ENCODE measurements at places on chromosomes 5 and 9.

DNA sequence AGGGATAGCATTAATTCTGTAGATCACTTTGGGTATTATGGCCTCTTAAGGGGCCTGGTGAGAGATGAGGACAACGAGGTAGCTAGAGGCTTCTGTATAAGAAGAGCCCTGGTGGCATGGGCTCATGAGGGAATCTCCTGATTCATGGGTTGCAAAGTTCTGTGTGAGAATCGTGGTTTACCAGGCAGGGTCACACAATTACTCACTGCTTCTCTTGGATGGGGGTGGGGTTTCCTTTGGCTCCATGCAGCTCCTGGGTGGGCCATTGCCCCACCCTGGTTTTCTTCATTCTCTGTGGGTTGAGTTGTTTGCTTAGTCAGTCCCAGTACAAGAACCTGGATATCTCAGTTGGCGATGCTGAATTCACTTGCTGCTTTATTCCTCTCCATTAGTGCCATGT, 30.9 kb upstream of the TNFSF15 start:
- peak; percentile 6 for DNase-seq

DNA sequence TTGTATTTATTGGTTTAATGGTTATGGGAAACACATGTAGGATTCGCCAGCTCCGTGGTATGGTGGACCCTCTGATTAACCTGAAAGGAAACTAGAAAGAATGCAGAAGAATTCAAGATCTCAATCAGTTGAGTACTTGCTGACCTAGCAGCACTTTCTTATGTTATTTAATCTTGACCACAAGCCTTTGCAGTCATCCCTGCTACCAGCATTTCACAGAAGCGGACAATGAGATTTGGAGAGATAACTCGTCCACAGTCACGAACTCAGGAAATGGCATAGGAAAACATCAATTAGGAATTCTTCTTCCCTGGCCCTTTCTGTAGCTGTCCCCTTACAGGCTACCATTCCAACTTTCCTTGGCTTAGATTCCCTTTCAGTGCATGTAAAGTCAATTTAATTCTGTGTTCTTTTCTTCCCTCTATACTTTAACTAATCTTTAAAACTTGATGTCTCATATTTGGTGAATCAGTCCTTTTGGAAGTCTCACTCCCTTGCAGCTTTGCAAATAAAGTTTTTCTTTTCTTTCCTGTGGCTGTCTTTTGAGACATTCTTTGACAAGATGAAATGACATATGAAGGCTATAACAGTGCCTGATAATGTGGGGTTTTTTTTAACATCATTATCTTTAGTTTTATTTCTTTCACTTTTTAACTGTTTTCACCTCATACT, 1.3 kb upstream of the SLC44A1 start:
- DNase-seq, result peak; percentile 22

GRCh38 chr5:142984525-142984924, 214.3 kb downstream of the ARHGAP26 start:
- DNase-seq, result no peak

DNA sequence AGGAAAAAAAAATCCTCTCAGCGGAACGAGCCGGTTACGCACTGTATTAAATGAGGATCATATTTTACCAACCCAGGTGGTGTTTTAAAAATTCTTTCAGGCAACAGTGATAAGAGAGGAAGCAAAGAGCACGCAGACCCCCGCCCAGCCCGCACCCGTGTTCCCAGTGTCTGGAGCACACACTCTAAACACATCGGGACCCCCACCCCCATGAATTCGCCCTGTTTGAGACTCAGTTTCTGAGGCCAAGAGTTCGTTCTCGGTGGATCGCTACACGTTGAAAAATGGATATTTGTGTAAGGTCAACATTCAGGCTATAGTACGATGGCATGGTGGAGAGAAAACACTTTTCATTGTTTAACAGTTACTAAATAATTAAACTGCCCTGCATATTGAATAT, 196.3 kb downstream of the MEF2C start:
- no peak for DNase-seq

- no peak for DNase-seq
Observed at GRCh38 chr5:158051036-158051435, 192.1 kb upstream of the CLINT1 start.

DNA sequence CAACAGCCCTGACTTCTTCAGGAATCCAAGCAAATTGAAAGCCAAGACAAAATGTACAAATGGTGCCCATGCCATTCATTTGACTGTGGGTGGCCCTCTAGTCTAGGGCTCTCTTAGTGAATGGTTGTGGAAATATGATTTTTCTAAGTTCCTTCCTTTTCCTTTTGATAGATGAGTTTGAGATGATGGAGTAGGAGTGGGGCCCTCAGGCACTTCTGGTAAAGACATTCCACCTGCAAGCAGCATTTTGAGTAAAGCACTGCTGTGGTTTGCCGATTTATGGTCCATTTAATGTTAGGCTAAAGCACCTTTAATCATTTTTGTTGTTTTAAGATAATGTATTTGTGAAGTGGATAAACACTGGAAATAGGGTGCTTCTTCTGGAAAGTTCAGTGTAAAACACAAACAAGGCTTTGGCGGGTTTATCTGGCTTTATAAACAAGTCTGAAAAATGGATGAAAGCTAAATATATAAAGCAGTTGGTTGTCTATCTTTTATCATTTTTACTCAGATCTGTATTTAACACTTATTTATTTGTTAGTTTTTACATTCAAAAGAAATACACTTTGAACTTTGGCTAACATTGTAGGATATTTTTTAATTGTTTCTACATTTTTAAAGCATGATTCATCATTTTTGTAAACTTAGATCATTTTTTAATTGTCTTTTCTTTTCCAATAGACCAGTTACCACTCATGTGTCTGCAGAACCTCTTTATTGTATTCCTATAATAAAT, 213.5 kb downstream of the PJA2 start:
- DNase-seq, result no peak

GRCh38 chr9:4661611-4662010, 483 bp upstream of the PLPP6 start:
- peak; percentile 56 for DNase-seq

DNA sequence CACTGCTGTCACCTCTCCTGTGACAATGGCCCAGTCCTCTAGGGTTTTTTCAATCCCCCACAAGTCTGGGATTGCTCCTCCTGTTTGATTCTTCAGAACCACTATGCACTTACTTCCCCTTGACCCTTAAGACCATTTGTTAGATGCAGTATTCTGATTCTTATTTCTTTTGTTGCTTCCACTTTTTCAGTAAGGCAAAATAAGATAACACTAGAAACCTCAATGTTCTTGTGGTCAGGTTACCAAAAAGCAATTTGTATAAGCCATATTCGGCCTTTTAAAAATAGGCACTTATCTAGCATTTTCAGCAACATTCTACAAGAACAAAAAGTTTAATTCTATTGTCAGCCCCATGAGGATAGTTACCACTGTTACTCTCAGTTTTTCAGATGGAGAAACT, 220.0 kb downstream of the KDM4C start:
- DNase-seq, result peak; percentile 11

GRCh38 chr5:73946278-73946677, 320.3 kb downstream of the ARHGEF28 start:
- DNase-seq, result no peak

GRCh38 chr9:125343518-125344275, 82.1 kb downstream of the GAPVD1 start:
- DNase-seq, result no peak

DNA sequence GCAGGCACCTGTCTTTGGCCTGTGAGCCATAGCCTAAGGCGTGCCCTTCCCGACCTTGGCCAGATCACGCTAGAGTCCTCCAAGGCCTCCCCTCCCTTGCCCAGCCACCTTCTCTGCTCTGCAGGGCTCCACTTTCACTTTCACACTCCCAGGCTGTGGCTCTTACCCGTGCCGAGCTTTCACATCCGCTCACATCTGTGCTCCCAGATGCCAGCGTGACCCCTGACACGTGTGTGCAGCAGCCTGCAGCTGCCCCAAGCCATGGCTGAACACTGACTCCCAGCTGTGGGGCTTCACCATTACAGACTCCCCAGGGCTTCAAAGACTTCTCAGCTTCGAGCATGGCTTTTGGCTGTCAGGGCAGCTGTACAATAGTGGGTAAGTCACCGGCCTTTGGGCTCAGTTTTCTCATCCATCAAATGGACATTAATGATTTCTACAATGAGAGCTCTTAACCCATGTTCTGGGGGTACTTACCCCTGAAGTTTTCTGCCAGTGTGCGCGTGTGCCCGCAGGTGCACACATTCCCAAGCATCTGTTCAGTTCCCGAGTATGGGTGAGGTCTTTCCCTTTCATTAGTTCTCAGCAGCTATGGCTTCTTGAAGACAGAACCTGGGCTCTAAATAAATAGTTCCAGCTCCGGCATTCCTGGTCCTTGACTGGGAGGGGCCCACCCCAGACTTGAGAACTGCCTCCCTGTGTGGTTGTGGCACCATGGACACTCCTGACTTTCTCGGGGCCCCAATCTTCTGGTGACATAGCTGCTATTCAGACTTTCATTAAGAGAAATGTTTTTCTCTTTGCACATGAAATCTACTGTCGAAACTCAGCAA, 118.6 kb downstream of the RGS3 start:
- DNase-seq, result peak; percentile 57

DNA sequence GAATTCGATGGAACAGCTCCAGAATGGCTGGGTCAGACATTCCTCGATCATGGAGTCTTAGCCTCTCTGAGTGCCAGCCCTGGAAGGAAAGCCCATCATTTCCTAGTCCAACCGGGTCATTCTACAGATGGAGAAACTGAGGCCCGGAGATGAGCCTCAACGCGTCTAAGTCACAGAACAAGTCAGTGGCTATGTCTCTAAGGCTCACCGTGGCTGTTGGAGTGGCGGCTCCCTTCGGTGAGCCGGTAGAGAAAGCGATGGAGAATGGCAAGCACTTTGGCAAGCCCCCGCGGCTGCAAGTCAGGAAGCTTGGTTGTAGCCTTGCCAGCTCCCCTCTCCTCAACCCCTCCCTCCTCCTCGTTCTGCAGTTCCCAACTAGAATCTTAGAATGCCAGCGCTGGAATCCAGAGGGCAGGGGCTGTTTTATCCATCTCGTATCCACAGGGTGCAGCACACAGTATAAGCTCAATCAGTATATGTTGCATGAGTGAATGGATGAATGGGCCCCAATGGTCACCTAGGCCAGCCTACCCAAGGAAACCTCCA, 438 bp upstream of the ARSI start:
- no peak for DNase-seq

DNA sequence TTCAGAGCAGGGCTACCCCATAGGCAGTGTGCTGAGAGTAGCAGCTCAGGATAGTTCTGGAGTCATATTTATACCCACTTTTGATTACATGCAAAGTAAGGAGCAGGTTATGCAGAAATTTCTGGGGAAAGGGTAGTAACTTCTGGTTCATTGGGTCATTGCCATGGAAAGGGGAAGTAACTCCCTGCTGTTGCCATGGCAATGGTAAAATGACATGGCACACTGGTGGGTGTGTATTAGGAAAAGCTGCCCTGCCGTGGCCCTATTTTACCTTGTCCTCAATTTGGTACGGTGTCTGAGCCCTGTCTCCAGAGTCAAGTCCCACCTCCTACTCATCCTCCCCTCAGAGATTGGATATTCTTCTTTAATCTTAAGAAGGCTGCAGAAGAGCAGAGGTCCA, 526.7 kb upstream of the TYRP1 start:
- DNase-seq, result peak; percentile 69

- no peak for DNase-seq
Observed at GRCh38 chr5:100676817-100677631, 141.8 kb downstream of the FAM174A start.

DNA sequence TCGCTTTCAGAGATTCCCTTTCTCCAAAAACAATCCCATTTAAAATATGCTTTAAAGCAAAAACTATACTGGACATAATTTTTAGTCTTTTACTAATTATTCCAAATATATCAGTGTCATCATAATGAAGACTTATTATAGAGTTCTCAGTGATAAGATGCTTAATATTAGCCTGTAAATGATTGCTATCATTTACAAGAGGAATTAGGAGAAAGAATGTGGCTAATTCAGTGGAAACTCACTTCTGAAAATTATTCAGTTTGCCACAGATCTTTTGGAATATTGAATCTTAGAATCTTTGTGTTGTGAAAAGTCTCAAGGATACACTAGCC, 24.7 kb upstream of the GLRX start:
- DNase-seq, result no peak

DNA sequence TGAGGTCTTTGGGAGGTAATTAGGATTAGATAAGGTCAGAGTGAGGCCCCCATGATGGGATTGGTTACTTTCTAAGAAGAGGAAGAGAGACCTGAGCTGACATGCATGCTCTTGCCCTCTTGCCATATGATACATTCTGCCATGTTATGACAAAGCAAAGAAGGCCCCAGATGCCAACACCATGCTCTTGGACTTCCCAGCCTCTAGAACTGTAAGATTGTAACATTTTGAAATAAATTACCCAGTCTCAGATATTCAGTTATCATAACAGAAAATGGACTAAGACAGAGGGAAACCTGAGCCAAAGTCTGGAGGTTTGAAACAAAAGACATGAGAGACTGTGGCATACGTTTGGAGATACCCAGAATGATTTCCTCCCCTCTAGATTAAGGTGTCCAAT, 318.6 kb downstream of the ARHGEF28 start:
- no peak for DNase-seq

- DNase-seq, result no peak
Observed at GRCh38 chr5:128596071-128596470, 58.0 kb upstream of the FBN2 start.

GRCh38 chr9:99234618-99235017, 12.5 kb downstream of the SEC61B start:
- no peak for DNase-seq

DNA sequence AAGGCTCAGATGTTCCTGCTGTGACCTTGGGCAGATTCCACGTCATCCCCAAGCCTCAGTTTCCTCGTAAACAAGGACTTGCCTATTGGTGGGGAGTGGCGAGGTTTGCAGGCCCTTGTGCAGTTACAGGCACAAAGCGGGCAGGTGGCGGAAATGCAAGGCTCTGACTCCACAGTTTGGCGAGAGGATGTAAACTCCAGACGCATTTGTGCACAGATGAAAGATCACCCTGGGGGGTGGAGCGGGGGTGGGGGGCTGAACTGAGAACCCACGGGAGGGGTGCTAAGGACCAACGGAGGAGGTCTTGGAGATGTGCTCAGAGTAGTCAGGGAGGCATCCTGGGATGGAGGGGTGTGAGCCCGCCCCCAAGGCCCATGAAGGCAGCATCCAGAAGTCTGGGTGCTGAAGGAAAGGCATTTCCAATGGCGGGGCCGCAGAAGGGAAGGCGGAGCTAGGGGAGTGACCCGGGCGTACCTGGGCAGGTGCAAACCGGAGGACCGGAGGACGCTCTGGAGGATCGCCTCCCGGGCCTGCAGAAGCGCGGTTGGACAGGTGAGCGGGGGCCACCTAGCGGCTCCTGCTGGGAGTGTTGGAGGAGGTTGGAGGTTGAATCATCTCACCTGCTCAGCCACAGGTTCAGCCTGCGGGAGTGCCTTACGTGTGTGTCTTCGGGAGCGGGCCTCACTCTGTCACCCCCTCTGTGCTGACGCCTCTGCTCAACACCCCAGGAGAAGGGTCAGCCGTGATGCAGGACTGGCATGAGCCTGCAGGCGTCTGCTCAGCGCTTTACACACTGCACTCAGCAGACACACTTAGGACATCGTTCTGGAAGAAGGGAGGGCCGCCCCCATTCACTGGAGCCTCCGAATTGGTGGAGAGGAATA, 1.9 kb upstream of the FIBCD1 start:
- DNase-seq, result peak; percentile 59
